ENCODE measurements at places on chromosomes 16 and 17.

DNA sequence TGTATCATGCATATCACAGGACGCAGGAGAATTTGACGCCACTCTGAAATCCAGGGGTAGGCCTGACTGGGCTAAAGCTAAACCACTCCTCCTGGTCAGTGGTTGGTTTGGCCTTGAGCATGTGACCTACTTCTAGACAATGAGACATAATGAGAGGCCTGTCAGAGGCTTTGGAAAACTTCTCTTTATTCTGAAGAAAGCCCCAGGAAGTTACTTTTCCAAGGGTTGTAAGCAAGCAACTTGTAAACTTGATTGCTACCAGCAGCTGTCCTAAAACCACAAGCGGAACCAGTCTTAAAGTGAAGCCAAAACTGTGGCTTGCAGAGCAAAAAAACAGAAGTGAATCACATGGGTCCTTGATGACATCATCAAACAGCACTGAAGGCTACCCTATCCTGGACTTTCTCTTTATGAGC, 138.2 kb upstream of the COX10 start:
- no peak for DNase-seq

DNA sequence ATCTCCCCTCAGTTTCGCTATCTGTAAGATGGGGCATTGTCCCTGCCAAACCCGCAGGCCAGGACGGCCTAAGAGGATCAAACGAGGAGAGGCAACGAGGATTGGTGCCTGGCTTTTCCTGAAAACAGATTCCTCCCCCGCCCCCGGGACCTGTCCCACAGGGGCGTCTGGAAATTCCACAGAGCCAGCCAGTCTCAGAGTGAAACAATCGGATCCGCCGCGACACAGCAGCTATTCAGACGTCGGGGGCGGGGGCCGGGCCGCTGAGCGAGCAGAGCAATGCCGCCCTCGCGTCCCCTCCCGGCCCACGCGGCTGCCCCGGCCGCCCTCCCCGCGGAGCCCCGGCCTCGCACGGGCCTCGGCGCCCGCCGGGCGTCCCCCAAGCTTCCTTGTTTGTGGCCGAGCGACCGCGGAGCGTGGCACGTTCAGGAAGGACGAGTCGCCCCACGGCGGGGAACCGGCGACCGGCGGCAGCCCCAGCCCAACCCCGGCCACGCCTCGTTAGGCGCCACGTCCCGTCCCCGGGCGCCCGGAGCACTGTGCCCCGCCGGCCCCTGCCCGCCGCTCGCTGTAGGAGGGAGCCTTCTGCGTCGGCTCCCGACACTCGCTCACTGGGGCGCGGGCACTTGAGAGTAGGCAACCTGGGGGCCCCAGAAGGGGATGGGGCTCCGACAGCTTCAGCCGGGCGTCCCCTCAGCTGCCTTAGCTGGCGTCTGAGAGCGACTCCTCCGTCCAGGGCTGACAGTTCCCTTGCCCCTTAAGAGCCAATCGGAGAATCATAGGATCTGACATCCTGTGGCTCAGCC, 29.6 kb upstream of the PHOSPHO1 start:
- DNase-seq, result peak; percentile 37

DNA sequence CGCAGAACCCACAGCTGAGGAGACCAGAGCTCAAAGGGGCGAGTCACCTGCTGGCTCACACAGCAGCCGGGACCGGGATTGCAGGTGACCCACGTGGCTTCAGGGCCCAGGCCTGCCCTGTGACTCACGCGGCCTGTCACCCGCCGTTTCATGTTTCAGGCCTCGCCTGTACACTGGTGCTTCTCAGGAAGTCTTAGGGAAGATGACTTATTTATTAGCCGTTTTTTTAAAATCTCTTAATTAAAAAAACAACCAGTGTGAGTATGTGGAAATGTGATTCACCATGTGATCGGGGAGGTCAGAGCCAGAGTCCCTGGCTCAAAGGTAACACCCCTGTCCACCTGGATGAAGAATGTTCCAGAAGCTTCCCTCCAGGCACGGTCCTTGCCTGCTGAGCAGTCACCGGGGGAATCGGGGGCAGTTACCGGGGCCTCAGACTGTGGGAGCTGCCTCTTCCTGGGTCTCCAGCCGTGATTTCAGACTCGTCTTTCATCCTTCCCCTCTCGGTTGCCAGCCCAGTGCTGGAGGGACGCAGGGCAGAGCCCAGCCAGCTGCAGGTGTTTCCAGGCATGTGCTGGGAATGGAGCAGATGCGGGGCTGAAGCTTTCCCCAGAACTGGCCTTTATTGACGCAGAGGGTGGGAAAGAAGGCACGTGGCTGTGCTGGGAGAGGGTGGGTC, 49.3 kb downstream of the CMIP start:
- peak; percentile 18 for DNase-seq

DNA sequence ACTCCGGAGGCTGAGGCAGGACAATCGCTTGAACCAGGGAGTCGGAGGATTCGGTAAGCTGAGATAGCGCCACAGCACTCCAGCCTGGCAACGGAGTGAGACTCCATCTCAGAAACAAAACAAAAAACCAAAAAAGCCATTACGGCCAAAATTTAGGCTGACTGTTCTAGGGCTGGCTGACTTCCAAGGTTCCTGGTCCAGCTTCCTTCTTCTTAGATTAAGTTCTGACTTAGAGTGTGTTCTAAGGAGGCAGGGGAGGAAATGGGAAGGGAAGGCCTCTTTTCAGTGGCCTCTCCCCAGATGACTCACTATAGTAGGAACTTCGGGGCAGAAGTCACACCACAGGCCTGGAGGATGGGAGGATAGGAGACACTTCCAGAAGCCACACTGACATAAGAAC, 27.7 kb upstream of the CLEC18B start:
- no peak for DNase-seq

- no peak for DNase-seq
These were observed 17.1 kb downstream of the OSBPL7 start for GRCh38 chr17:47804461-47804860.

- DNase-seq, result no peak
These were observed 91.4 kb downstream of the WDR59 start for GRCh38 chr16:74893541-74893940.

DNA sequence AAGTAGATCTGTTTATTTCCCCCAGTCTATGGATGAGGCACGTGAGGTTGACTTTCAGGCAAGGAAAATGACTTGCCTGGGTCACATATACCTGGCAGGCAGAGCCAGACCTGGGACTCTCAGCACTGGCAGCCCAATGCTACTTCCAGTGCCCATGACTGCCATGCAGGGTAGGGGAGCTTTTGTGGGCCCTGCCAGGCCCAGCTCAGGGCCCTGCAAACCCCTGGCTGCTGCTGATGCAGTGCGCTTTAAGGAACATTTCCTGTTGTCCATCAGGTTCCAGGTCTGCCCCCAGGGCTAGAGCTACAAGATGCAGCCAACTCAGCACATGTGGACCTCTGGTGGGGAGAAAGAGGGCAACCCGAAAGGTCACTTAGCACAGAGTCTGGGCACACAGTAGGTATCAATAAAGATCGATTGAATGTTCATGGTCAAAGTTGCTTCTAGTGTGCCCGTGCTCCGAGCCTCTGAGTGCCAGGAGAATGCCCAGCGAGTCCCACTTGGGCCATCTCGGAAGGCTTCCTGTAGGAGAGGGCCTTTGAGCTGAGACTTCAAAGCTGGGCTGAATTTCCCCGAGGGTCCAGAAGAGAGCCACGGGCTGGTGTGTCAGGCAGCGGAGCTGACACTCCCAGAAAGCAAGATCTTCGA, 513 bp upstream of the TBX21 start:
- no peak for DNase-seq

GRCh38 chr16:89179148-89179484, 7.6 kb downstream of the CDH15 start:
- no peak for DNase-seq

- DNase-seq, result no peak
These were observed 603.8 kb downstream of the CDH8 start for GRCh38 chr16:61432421-61432820.

GRCh38 chr16:57807968-57808528, 5.8 kb upstream of the KIFC3 start:
- DNase-seq, result peak; percentile 52

DNA sequence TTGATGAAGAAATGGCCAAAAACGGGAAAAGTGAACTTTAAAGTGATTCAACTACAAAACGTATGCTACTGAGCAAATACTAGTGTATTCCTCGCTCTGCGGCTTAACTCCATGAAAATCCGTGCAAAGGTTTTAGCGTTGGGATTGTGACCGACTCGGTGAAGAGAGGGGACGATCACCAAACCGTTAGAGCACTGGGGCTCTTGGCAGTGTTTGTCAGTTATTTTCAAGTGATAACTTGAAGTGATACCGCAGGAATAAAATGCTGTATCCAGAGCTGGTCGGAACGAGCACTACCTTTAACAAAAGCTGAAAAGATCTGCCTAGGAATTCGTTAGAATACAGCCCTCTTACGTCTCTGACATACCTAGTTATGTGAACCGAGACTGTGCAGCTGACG, 773 bp upstream of the PPM1D start:
- no peak for DNase-seq

- no peak for DNase-seq
These were observed 1.7 kb downstream of the NUPR1 start for GRCh38 chr16:28537076-28537475.

All from activated CD4-positive, alpha-beta T cell treated with anti-CD3 and anti-CD28 coated beads, Interleukin-2, amount 50 U/mL, for 1 hour (primary cell).